ENCODE measurements at places on chromosomes 2 and 18.
A peak's percentile ranks its signal among the peaks of the same experiment; 100 is the strongest.

DNA sequence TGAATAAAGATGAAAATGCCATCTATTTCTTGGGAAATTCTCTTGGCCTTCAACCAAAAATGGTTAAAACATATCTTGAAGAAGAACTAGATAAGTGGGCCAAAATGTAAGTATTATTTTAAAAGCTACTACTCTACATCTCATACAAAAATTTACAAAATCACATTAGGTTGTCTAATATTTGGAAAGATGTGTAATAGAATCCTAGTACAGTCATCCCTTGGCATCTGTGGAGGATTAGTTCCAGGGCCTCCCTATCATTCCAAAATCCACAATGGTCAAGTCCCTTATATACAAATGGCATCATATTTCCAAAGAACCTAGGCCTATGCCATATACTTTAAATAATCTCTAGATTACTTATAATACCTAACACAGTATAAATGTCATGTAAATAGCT lies 41.2 kb downstream of the KYNU start:
- DNase-seq, result peak; percentile 20

GRCh38 chr2:21468624-21469023 lies 344.9 kb downstream of the TDRD15 start:
- peak; percentile 50 for DNase-seq

- peak; percentile 17 for DNase-seq
Observed at GRCh38 chr2:147049957-147050356, 794.9 kb upstream of the ACVR2A start.

GRCh38 chr2:140247451-140248195 lies 1467.4 kb upstream of the NXPH2 start:
- peak; percentile 26 for DNase-seq

DNA sequence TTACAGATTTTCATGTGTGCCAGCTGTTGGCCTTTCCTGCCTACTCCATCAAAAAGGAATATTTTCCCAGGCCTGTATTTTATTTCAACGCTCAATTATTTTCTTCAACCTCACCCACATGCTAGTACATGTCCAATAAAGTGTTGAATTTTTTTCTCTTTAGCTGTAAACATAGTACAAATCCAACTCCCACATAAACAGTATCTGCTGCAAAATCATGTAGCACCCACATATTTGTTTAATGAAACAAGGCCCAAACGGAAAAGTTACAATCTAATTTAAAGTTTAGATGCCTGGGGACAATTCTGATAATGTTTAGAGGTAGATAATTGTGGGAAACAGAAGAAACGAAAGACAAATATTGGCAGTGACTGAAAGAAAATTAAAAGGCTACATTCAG lies 275.4 kb upstream of the ACVR2A start:
- no peak for DNase-seq

DNA sequence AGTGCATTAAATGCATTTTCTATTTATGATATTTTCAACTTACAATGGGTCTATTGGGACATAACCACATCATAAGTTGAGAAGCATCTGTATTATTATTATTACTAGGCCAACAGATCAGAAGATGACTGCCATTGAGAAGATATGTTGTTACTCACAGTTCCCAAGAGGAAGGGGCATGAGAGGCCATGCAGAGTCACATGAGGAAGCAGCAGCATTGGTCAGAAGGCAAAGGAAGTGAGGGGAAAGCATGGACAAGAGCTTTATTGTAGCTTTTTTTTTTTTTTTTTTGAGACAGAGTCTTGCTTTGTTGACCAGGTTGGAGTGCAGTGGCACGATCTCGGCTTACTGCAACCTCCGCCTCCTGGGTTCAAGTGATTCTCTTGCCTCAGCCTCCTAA lies 66.2 kb upstream of the LCLAT1 start:
- DNase-seq, result no peak

DNA sequence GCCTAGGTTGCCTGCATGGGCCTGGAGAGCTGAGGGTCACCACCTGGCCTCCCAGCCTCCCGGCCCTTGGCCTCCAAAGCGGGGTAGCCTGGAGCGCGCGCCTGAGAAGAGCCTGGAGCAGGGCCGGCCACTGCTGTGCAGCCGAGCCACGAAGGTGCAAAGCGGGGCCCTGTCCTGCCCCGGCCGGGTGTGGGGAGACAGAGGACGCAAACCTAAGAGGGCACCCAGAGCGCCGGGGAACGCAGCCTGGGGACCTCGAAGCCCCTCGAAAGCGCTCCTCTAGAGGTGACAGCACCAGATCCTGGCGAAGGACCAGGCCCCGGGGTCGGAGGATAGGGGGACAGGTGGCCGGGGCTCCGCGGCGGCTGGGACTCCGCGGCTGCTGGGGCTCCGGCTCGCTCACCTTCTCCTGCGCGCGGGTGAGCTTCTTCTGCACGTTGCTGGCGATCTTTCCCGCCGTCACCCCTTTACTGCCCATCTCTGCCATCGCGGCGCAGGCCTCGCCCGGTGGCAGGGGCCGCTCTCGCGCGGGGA lies 430 bp downstream of the BIN1 start:
- DNase-seq, result peak; percentile 48

- DNase-seq, result no peak
Observed at GRCh38 chr2:64106481-64106880, 37.7 kb downstream of the PELI1 start.

- DNase-seq, result no peak
Observed at GRCh38 chr2:240719676-240720545, 28.2 kb downstream of the AQP12A start.

GRCh38 chr2:33911327-33911726 lies 312.2 kb upstream of the FAM98A start:
- DNase-seq, result no peak

- DNase-seq, result no peak
Observed at GRCh38 chr18:63890950-63891304, 3.4 kb downstream of the SERPINB2 start.

DNA sequence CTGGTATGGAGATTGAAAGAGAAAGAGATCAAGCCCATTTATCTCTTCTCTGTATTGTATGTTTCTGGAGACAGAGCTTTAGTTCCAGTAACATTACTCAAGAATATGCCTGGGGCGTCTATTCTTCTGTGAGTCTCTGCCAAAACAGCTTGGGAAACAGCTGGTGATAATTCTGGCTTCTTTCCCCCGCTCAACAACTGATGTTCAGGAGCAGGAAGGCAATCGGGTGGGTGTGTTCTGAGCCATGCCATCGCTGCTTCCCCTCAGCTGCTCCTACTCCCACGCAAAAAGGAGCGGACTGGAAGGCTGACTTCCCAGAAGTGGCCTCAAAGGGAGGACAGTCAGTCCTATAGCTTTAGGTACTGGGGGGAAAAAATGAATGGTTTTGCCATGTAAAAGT lies 695.1 kb downstream of the PLCL1 start:
- no peak for DNase-seq

DNA sequence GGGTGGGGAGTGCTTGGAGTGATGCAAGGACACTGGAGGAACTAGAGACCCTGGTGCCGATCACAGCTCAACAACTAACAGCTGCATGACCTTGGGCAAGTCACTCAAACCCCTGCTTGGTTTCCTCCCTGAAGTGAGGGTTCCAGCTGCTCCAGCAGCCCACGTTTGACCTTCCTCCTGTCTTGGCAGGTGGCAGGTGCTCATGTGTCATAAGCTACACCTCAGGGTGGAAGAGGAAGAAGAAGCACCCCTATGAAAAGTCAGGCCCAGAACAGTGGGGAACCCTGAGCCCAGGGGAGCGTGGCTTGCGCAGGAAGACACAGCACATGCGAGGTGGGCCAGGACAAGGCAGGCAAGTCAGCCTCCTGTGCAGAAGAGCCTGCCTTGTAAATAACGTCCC lies 42.4 kb downstream of the MRPL35 start:
- DNase-seq, result no peak

DNA sequence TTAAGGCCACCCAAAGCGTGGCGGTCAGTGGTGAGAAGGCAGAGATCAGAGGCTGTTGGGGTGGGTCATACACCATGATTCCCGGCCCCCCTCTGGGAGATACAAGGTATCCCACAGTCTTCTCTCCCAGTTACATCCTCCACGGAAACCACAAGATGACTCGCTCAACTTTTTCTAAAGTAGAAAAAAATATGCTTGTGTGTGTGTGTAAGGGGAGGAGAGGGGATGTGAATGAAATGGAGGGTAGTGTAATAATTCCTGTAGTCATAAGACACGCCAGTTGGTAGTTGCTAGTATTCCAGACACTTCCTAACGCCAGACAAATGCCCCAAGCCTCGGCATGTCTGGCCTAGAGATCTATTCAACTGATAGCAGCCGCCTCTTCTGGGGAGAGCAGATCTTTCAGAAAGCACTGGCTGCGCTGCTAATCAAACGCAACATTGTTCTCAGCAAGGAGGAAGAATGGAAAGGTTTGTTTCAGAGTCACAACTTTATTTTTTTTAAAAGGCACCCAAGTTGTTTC lies 143.5 kb downstream of the TGIF1 start:
- peak; percentile 87 for DNase-seq

DNA sequence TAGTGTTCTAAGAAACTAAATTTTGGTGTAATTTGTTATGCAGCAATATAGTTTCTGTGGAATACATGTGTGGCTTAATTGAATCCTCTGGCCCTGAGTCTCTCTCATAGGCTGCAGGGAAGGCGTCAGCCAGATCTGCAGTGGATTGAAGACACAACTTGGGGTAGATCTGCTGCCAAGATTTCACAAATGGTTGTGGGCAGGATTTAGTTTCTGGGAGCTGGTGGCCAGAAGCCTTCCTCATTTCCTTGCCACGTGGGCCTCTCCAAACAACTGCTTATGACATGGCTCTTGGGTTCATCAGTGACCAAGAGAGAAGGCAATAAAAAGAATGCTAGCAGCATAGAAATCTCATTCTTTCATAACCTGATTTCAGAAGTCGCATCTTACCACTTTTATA lies 28.2 kb downstream of the CCDC102B start:
- peak; percentile 18 for DNase-seq

- no peak for DNase-seq
Observed at GRCh38 chr18:62944454-62944853, 229.1 kb downstream of the PHLPP1 start.

GRCh38 chr18:9911226-9911625 lies 2.6 kb upstream of the VAPA start:
- no peak for DNase-seq

DNA sequence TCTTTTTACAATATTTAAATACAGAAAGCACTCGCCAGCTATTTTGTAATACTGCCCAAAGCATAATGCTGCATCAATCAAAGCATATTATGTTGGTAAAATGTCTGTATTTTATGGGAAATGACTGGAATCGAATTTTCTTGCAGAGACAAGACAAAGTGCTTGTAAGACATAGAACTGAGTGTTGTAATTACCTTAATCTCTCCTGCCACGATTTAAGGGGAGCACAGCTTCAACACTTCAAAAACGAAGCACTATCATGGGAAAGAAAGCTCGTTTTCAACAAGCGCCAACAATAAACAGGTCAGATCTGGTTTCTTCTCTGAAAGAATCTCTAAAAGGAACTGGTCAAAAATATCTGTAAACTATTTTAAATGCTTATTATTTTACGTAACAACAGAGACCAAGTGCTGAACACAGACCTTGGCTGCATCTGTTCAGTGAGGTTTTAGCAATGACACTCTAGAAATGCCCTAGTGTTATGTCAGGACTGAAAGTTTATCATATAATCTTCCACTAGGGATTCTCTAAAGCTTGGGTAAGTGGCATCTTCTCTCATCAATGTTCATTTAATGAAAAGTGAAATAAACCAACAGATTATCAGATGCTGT lies 19.0 kb downstream of the RND3 start:
- no peak for DNase-seq

- no peak for DNase-seq
Observed at GRCh38 chr2:192749611-192750200, 555.0 kb upstream of the TMEFF2 start.

GRCh38 chr2:196170606-196171247 lies 651 bp downstream of the STK17B start:
- DNase-seq, result peak; percentile 59

- peak; percentile 58 for DNase-seq
Observed at GRCh38 chr2:62794791-62795190, 89.3 kb downstream of the EHBP1 start.

DNA sequence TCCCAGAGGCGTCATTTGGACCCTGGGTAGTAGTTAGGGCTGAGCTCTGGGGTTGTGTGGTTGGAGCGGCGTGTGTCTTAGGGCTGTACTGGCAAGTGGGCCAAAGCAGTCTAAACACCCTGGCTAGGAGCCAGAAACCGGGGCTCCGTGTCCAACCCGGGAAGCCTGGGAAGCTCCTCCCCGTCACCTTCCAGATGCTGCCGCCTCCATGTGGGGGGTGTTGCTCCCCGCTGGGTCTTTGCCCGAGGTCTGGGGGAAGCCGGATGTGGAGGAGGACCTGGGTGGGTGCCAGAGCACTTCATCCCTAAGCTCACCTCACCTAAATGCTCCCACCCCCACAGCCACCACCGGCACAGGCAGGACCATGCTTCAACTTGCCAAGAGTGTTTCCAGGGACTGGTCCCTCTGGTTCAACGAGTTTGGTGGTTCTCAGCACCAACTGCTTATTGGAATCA lies 25.4 kb downstream of the TET3 start:
- no peak for DNase-seq

DNA sequence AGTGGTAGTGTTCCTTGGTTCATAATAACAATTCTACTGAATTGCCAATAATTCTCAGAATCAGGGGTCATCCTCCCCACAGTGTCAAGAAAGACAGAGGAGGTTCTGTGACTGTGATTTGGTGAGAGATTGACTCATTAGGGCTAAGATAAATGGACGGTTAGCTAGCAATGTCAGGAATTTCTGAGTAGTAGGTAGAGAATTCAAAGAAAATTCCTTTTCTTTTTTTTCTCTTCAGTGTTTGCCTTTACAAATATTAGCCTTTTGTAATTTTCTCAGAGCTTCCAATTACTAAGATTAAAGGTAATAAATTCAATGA lies 16.8 kb upstream of the CRIM1 start:
- DNase-seq, result peak; percentile 81

GRCh38 chr2:40105593-40105992 lies 326.5 kb upstream of the THUMPD2 start:
- no peak for DNase-seq

DNA sequence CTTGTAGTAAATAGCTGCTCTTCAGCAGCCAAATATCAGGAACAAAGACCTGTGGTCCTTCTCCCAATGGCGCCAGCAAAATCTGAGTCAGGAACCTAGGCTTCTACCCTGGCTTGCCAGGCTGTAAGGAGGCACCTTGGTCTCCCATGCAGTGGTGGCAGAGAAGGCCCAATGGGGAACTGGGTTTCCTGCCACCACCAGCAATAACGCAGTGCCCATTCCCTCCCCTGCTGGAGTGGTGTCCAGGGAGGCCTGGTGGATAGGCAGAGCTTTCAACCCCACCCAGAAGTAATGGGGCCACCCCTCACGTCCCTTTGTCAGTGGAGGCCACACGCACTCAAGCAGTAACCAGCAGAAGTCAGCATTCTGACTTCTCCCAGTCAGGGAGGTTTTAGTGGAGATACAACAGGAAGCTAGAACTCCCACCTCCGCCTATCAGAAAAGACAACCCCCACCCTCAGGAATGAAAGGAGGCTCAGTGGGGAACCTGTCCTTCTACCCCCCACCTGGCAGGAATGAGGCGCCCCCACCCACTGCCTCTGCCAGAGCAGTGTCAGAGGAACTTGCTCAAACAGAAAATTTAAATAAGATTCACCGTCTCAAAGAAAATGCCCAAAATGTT lies 132.4 kb downstream of the COPS8 start:
- no peak for DNase-seq

GRCh38 chr2:217694291-217694690 lies 308.5 kb downstream of the TNS1 start:
- DNase-seq, result peak; percentile 68

GRCh38 chr2:104888489-104889258 lies 34.8 kb downstream of the POU3F3 start:
- DNase-seq, result no peak

GRCh38 chr18:62284637-62285036 lies 40.5 kb upstream of the TNFRSF11A start:
- no peak for DNase-seq

Measured in iris pigment epithelial cell (primary cell).